Bronchial smooth muscle cell (primary cell): ENCODE measurements at places on chromosomes 11 and 22. TPM values are rescaled to one million over a fixed set of nuclear protein-coding genes. Genes with fewer than 3 reads are reported as not detected.

GGTLC2 gene
- total RNA-seq, result not detected in 2 replicates

NLRP14 gene
- 0.09 and 0.16 TPM in 2 replicates for total RNA-seq

GDPD5 gene
- 0.79 and 1.4 TPM in 2 replicates for total RNA-seq

APOL5 gene
- not detected in 2 replicates for total RNA-seq

TYR gene
- not detected in 2 replicates for total RNA-seq

GLB1L2 gene
- 0.09 TPM in 1 of 2 replicates, not detected in the other for total RNA-seq

LRRC55 gene
- total RNA-seq, result under 0.01 TPM in 1 of 2 replicates, not detected in the other

CCT8L2 gene
- not detected in 2 replicates for total RNA-seq

NUDT22 gene
- total RNA-seq, result 37.1 and 57.7 TPM in 2 replicates

OR5A1 gene
- total RNA-seq, result not detected in 2 replicates

SLC22A8 gene
- under 0.01 TPM in 1 of 2 replicates, not detected in the other for total RNA-seq

BIK gene
- not detected in 2 replicates for total RNA-seq

CADM1 gene
- total RNA-seq, result 0.26 and 4.6 TPM in 2 replicates
